H4 (cell line): ENCODE measurements at places on chromosomes 12 and 14.
A peak's percentile ranks its signal among the peaks of the same experiment; 100 is the strongest.

GRCh38 chr12:674272-674781 is 11.1 kb upstream of the NINJ2 start:
- no peak for DNase-seq

DNA sequence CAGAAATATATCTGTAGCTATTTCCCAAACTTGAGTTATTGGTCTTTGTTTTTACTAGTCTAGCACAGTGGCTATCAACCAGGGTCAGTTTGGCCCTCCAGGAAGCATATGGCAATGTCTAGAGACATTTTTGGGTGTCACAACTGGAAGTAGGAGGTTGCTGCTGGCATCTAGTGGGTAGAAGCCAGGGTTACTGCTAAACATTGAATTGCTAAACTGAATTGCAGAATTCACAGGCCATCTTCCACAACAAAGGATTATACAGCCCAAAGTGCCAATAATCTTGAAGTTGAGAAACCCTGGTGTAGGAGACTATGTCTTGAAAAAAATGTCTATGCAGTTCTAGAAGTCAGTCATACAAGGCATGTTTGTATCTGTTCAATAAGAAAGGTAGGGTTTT is 27.7 kb downstream of the ARHGAP5 start:
- no peak for DNase-seq

- no peak for DNase-seq
These were observed 5.7 kb upstream of the FAIM2 start for GRCh38 chr12:49909356-49909755.

DNA sequence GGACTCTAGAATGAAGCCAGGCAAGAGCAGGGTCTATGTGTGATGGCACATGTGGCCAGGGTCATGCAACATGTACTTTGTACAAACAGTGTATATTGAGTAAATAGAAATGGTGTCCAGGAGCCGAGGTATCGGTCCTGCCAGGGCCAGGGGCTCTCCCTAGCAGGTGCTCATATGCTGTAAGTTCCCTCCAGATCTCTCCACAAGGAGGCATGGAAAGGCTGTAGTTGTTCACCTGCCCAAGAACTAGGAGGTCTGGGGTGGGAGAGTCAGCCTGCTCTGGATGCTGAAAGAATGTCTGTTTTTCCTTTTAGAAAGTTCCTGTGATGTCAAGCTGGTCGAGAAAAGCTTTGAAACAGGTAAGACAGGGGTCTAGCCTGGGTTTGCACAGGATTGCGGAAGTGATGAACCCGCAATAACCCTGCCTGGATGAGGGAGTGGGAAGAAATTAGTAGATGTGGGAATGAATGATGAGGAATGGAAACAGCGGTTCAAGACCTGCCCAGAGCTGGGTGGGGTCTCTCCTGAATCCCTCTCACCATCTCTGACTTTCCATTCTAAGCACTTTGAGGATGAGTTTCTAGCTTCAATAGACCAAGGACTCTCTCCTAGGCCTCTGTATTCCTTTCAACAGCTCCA is 39.6 kb downstream of the DAD1 start:
- no peak for DNase-seq

GRCh38 chr14:55851961-55852360 is 266.2 kb upstream of the PELI2 start:
- DNase-seq = no peak

DNA sequence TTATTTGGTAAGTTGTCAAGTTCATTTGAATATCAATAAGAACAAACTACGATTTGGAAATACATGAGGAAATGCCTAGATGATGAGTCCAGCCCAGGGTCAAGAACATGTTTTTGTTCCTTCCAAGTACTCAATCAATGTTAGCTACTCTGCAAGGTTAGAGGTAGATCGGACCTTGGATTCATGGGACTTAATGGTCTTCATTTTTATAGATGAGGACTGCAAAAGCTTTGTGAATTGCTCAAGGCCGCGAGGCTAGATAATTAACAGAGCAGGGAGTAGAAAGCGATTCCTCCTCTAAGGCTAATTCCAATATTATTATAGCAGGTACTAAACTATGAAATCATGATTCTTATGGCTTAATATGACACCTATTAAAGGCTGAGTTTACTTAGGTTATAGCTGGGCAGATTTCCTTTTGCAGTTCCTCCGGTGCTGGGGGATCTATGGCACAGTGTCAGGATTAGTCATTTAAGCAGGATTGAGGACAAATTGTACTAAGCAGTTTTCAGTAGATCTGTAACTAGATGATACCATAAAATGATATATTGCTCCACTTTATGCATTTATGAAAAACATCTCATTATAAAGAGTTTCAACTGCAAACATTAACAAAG is 19.8 kb downstream of the NR1H4 start:
- DNase-seq = no peak

- DNase-seq = peak; percentile 78
These were observed 25.1 kb downstream of the MOK start for GRCh38 chr14:102279688-102280348.

GRCh38 chr14:84087986-84088531 is 1441.9 kb upstream of the FLRT2 start:
- no peak for DNase-seq
